PC-9 (cell line): ENCODE measurements at places on chromosomes 13 and 19.

DNA sequence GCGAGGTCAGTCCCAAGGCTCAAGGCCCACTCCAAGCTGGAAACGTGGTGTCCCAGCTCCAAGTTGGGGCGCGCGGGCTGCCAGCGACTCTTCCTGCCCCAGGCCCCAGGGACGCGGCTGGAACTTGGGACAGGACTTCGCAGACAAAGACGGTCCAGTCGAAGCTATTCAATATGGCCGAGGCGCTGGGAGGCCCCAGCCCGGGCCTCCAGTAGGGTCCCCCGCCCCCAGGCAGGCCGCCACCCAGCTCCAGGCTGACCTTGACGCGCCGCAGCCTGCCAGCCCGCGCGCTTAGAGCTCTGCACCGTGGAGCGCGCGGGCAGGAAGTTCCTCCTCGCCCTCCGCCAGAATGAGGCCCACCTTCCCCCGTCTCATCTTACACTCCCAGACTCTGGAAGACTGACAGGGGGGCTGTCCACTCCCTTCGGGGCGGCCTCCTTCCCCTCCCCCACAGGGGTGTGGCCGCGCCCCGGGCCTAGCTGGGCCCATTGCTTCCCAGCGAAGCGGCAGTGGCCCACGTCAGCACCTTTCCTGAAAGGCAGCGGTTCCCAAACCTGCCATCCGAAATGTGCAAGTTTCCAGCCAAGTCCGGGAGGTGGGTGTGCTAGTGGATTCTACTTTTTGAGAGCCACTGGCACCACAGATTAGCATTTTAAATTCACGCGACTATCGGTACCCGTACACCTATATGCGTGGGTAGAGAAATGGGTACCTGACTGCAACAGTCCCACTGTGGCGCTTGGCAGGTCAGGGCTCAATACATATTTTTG lies at the start of gene CCDC8:
CCDC8 (minus strand) TSS at position 303 of the 770 bp plus-strand sequence. CDS start 754 bp downstream, outside the sequence.
- DNase-seq, result peak; percentile 76

GRCh38 chr13:100668408-100668807 lies 6.2 kb downstream of the TMTC4 start:
- no peak for DNase-seq

- DNase-seq, result no peak
Observed at GRCh38 chr13:86992251-86992650, 678.9 kb upstream of the SLITRK5 start.

- no peak for DNase-seq
Observed at GRCh38 chr13:106990594-106990993, 422.7 kb upstream of the ARGLU1 start.

- peak; percentile 11 for DNase-seq
Observed at GRCh38 chr19:39874404-39874803, 28.2 kb upstream of the FBL start.

DNA sequence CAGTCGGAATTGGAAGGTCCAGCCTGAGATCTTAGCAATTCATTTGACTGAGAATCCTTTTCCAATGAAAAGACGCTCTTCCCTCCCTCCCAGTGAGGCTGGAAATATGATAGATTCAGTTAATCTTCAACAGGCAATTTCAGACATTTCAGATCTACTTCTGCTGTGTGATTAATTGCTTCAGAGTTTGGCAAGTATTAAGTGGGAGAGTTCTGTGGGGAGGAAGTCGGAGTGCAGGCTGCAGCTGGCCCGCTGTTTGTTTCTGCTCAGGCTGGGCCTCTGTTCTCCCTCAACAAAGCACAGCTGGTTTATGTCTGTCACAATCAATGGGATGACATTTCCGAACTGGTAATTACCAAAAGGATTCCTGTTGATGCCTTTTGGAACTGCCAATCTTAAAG lies 178.2 kb downstream of the NDFIP2 start:
- DNase-seq, result no peak

DNA sequence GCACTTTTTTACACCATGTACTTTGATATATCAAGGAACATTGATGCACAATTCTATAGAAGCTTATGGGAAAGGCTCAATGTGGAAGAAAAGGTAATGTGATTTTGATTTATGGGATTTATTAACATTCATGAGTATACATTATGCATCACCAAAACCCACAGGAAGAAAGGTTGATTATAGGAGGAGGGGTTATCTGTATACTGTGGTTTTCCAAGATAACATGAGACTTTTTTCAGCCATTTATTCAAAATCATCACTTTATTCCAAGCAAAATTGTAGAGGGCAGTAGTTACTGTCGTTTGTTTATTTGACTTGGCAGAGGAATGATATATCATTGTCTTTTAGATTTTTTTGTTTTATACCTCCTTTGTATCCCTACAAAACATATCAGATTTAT lies 54.9 kb downstream of the WDFY2 start:
- DNase-seq, result no peak

GRCh38 chr13:89407357-89407756 lies 1736.2 kb downstream of the SLITRK5 start:
- no peak for DNase-seq

- no peak for DNase-seq
Observed at GRCh38 chr13:58960888-58961287, 1202.8 kb downstream of the DIAPH3 start.

GRCh38 chr19:53132141-53132991 lies at the start of gene ZNF415:
TSS of gene ZNF415 (minus strand) at chr19:53132910. CDS start at chr19:53122676, 10,234 bp downstream.
- DNase-seq, result peak; percentile 70

GRCh38 chr19:10353793-10354391 lies 14.5 kb upstream of the ICAM3 start:
- no peak for DNase-seq

DNA sequence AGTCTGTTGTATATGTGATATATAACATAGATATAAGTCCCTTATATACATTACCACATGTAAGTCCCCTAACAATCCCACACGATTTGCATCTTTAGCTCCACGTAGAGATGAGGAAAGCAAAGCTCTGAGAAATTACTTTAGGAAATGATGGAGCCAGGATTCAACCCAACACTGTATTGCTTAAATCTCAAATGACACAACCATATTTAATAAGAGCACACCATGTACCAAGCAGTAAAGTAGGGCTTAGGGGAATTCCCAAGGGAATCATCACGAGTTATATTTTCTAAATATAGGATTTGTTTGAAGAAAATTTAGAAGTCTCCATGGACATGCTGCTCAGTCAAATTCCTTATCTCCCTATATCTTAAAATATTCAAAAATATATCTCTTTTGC lies 61.3 kb upstream of the POMP start:
- DNase-seq, result no peak

GRCh38 chr13:29594710-29595379 lies 643 bp downstream of the SLC7A1 start:
- DNase-seq, result peak; percentile 34

- no peak for DNase-seq
Observed at GRCh38 chr13:99717959-99718674, 216.8 kb downstream of the TM9SF2 start.

GRCh38 chr13:43170506-43170905 lies 147.1 kb downstream of the DNAJC15 start:
- DNase-seq, result no peak

DNA sequence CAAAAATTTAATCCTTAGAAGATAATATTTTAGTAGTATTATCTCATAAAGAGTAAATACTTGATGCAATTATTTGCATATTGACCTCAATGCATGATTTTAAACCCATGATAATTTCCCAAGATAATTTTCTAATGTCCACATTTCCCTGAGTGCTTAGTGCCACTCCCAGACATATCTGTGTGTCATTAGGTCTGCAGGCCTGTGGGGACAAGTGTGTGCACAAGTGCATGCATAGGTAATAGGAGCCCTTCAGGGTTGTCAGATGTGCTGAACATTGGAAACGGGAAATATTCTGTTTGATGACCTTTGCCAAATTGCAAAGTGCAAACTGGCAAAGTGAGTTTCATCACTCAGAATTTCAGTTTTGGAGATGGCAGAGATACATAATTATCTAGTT lies 369.9 kb downstream of the KLF5 start:
- peak; percentile 42 for DNase-seq

- no peak for DNase-seq
Observed at GRCh38 chr19:16036397-16036925, 39.8 kb upstream of the TPM4 start.

DNA sequence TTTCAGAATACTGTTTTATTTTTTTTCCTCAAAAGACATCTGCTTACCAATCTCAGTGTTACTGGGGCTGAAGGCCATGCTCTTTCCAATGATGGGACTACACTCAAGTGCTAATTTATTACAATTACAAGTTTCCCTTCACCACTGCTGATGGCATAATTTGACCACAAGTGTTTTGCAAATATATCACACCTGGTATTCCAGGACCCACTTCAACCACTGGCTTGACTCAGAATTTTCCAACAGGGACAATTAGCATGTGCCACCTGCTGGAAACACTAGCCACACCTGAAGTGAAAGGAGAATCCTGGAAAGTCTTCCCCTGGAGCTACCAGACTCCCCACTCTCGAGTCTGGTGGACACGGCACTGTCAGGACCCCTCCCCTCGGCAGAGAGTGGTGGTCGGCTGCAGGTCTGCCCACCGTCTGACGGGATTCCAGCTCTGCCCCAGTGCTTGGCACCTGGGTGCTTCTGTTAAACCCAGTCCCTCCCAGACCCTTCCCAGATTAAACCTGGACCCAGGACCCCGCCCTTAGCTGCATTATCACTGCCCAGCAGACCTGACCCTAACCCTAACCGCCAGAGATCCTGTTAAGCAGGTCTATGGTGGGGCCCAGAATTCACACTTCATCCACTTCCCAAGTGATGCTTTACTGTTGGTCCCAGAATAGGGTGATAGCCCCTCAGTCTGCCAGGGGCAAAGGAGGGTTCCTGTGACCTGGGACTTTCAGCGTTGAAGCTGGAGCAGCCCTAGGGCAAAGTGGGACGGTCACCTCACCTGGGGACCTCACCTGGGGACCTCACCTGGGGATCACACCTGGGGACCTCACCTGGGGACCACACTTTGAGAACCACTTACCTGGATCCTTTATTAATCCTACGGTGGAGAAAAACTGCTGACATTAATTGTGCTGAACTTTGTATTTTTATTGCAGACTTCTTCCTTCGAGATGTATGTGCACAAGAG lies 17.6 kb upstream of the RASA3 start:
- DNase-seq, result peak; percentile 28

DNA sequence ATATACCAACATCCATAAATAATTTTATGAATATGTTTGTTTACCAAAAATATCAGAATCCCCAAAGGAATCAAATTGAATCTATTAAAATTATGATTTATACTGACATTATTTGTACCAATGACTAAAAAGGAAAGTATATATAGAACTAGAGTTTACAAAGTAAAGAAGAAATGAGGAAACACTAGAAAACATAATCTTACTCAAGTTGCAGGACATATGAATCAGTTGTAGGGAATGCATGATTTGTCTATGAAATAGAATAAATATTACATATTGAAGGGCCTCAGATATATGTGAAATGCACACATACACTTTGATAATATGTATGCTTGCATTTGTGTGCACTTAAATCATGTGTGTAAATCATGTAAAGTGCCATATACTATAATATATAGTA lies 1466.4 kb downstream of the EFNB2 start:
- DNase-seq, result no peak

- DNase-seq, result no peak
Observed at GRCh38 chr13:83214452-83214851, 667.8 kb downstream of the SLITRK1 start.

DNA sequence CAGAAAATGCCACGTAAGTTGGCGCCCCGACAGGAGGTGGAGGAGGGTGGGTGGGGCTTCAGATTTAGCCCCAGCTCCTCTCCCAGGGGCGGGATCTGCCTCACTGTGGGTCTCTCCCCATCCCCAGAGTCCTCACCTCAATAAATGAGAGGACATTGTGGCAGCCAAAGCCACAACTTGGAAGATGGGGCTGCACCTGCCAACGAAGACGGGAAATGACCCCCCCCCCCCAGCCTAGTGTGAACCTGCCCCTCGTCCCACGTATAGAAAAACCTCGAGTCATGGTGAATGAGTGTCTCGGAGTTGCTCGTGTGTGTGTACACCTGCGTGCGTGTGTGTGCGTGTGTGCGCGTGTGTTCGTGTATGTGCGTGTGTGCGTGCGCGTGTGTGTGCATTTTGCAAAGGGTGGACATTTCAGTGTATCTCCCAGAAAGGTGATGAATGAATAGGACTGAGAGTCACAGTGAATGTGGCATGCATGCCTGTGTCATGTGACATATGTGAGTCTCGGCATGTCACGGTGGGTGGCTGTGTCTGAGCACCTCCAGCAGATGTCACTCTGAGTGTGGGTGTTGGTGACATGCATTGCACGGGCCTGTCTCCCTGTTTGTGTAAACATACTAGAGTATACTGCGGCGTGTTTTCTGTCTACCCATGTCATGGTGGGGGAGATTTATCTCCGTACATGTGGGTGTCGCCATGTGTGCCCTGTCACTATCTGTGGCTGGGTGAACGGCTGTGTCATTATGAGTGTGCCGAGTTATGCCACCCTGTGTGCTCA lies 1.5 kb upstream of the TRAPPC5 start:
- no peak for DNase-seq

DNA sequence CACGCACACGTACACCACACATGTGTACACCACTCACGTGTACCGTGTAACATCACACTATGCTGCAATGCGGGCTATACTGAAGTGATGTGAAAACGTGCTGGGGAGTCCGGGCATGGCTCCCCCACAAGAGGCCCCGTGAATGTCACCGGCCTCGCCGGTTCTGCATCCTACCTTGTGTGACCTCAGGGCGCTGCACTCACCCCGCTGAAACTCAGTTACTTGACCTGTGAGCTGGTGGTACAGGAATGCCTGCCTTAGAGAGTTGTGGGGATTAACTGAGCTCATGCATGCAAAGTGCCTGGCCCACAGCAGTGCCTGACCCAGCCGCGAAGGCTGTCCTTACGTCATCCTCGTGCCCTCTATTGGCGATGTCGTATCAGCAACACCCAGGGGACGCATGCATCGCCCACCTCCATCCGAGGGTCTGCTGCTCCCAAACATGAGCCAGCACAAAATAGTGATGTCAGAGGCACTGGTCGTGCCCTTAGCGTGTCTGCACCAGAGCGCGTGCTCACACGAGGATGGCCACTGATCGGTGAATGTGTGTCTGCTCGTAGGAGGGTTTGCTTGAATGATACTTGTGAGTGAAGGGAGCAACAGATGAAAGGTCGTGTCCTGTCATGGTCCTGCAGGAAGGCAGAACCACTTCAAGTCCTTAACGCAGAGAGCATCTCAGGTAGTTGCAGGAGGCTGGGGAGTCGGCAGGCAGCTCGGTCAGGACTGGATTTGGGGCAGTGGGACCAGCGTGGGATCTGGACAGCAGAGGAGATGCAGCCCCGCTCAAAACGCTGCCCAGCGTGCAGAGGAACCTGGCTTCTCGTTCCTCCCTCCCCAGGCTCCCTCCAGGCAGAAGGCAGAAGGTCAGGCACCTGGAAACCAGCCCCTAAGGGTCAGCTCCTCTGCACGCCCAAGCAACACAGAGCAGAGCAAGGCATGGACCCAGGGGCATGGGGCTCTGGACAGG lies 126.2 kb upstream of the SPACA7 start:
- no peak for DNase-seq

DNA sequence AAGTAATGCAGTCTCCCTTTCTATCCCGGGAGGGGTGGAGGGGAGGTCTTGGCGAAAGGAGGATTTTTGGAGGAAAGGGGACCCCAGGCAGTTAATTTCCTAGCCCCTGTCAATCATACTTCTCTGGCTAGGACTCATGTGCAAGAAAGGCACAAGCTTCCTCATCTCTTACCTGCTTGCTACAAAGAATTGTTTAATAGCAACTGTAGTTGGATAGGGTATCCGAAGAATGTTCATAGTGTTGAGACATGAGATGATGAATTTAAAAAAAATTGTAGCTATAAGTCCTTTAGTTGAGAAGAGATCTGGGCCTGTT lies 525 bp downstream of the BORA start:
- no peak for DNase-seq

- no peak for DNase-seq
Observed at GRCh38 chr19:10102787-10103236, 334 bp upstream of the ANGPTL6 start.
